ENCODE measurements at places on chromosomes 2 and 18.

- DNase-seq = no peak
Observed at GRCh38 chr2:171081649-171082111, 79.0 kb downstream of the TLK1 start.

DNA sequence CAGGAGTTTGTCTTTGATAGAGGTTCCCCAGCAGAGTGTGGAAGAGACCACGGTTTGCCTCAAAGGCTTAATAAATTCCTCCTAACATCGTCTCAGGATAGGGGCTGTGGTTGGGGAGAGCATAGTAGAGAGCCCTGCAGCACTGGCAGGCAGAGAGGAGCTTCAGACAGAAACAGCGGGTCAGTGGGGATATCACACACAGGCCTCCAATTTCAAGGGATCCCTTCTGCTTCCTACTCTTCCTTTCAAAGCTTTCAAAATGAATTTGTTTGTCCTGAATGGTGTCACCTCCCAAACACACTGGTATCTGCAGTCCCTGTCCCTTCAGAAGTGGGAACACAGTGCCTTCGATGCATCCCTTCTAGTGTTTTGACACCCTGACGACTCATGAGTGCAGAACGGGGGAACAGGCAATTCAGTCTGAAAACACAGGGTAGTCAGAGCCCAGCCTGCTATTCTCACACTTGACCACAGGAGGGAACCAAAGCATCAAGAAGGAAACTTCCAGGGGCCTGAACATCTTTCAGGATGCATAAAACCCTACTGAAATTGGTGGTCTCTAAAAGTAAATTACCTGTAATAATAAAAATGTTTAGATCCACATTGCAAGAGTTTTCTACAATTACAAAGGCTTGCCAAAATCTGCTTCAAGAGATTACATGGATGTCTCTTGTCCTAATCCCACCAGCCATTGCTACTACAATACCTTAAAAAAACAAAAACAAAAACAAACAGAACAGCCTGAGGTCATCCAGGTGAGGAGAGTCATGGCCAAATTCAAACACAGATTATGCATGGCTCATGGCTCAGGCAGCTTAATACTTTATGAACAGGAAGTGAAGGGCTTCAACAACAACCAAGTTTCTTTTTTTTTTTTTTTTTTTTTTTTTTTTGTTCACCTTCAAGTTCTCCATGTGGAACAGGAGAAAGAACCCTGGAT, 49.8 kb downstream of the SLC14A2 start:
- peak; percentile 62 for DNase-seq

DNA sequence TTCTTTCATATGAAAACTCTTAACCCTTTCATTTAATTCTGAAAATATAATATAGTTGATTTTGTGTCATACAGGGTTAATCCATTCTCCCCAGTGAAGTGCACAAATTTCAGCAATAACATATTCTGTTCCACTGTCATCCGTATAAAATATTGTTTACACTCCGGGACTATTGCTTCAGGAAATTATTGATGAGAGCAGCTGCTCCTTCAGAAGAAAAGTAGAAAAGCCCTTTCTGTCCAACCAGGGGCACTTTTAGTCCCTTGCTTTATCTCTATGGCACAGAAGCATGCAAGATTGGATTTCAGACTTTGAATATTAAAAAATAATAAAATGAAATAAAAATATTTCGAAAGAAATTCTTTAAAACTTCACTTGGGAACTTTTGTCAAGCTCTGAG, 535.7 kb upstream of the SLC39A10 start:
- DNase-seq = no peak

- no peak for DNase-seq
Observed at GRCh38 chr2:240626531-240627300, 1.4 kb downstream of the GPR35 start.

- no peak for DNase-seq
Observed at GRCh38 chr18:10559553-10560451, 34.0 kb downstream of the NAPG start.

GRCh38 chr2:129707800-129708199, 271.7 kb upstream of the RAB6C start:
- no peak for DNase-seq

GRCh38 chr2:20165677-20166509, 59.0 kb downstream of the SDC1 start:
- DNase-seq = no peak

GRCh38 chr18:8073167-8073566, 506.1 kb downstream of the PTPRM start:
- DNase-seq = no peak

DNA sequence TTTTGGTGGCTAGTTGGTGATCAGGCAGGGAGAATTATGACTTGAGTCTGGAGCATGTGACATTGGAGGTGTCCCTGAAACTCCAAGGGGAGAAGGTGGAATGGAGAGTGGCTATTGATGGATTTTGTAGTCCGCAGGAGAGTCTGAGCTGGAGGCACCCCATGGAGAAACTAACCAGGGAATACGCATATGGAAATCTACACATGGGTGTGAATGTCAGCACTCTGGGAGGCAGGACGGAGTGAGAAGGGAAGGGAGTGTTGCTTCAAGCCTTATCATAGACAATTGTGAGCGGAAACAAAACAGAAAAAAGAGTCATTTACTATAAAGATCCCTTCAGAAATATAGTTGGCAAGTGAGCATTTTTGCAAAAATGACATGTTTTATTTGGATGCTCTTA, 667 bp upstream of the SCYGR4 start:
- no peak for DNase-seq

- DNase-seq = no peak
Observed at GRCh38 chr18:25247725-25248124, 104.2 kb downstream of the ZNF521 start.

DNA sequence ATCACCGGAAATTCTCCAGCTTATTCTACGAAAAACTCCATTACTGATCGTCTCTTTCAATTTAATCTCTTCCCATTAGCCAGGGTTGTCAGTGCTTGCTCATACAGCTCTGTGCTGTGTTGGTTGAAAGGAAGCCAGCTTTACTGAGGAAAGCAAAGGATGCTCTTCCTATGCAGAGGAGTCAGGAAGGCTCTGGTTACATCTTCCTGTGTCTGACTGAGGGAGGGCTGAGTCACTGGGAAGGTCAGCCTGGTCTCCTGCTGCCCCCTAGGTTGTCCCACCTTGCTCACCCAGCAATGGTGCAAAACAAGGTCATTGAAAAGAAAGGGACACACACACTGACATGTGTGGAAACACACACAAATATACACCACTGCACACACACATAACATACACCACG, 975.6 kb downstream of the DCDC2C start:
- no peak for DNase-seq

DNA sequence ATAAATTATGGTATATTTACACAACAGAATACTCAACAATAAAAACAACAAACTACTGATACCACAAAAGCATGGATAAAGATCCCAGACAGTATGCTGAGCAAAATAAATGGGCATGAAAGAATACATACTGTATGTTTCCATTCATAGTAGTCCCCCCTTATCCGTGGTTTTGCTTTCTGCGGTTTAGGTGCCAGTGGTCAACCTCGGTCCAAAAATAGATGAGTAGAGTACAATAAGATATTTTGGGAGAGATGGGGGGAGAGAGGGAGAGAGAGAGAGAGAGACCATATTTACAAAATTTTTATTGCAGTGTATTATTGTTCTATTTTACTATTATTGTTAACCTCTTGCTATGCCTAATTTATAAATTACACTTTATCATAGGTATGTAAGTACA, 21.0 kb upstream of the TGFA start:
- DNase-seq = no peak

DNA sequence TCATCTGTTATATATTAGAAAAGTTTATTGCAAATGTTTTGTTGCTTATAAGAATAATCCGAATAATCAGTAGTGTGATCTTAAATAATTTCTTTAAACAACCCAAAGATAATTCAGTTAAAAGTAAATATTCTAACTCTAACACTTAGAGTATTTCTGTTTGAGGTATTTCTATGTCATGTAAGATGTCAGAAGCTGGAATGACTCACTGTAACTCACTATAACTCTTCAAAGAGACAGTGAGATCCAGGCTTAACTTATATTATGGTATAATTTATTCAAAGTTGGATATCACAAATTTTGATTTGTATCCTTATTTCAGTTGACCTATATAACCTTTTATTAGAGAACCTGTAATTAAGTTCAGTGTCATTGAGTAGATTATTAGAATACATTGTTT, 6.9 kb downstream of the MBD5 start:
- DNase-seq = no peak

GRCh38 chr2:62446491-62446890, 59.5 kb downstream of the TMEM17 start:
- DNase-seq = no peak

DNA sequence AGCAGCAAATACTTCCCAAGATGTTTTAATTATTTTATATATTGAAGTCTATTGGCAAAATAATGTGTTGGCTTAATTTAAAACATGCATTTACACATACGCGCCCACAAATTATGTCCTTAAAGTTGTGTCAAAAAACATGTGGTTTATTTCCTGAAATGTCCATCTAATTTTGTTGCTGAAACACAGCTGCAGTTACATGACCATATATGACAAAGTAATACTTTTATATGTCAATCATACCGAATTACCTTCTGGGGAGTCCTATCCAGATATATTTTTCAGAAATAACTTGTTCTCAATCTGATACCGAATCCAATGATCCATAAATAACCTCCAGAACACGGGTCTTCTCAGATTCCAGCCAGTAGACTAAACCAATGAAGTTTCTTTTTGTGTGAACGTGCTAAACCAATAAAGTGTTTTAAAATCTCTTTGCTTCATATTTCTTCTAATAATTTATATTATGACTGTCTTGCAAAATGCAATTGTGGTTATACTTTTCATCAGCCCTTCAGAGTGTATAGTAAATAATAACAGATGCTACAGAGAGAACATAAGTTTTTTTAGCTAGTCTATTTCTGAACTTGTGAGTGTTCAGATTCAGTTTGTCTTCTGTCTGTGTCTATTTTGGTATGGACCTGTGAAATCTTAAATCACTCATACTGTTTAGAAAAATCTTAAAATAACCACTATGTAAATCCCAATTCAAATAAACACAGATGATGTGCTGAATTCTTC, 2.4 kb downstream of the SCG2 start:
- DNase-seq = no peak

DNA sequence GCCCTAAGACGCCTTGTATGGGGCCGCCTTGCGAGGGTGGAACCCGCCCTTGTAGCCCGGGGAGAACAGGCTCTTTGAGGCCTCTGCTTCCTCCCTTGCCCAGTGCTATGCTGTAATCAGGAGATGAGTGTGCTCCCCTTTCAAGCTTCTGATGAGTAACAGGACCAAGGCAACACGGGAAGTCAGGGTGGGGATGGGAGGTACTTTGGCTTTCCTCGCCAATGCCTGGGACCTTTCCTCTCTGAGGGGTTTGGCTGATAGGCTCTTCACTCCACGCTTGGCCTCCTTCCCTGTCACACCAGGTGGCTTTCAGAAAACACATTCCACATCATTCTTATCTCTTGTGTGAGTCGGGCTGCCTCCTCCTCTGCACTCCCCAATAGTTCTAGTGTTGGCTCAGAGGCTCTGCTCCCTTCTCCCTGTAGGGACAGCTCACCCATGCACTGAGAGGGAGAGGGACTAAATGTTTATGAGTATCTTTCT, 223.7 kb upstream of the TRIB2 start:
- no peak for DNase-seq

- no peak for DNase-seq
Observed at GRCh38 chr2:112910865-112911264, at the start of gene IL37. Gene IL37 (plus strand): TSS chr2:112911165. CDS start chr2:112913013, 1,848 bp downstream.

DNA sequence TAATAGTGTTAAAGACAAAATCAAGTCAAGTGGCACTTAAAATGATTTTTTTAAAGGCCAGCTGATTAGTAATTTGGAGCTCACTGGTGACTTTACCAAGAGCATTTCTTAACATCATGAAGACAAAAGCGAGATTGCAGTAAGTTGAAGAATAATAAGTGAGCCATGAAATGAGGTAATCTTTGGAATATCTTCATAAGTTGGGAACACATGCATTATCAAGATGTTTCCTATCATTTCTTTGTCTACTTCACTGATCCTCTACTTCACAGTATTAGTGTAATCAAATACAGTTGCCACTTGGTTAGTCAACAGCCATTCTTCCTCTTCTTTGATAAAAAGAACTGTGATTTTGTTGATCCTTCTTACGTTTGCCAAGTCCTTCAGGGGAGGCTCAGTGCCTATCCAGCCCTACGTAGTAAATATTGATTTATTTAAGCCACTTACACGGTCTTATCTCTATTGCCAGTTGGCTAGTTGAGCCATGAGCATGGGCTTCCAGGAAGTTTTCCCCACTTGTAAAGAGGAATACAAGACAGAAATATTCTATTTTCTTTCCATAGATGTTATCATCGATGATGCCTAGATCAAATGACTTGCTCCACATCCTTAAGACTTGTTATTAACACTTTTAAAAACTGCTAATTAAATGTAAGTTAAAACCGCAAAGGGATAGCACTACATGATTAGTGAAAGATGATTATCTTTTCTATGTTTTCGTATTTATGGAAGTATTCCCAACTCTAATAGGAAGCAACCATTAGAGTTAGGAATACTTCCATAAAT, 46.1 kb downstream of the YES1 start:
- DNase-seq = no peak

- no peak for DNase-seq
Observed at GRCh38 chr2:120951693-120952092, 216.0 kb downstream of the GLI2 start.

DNA sequence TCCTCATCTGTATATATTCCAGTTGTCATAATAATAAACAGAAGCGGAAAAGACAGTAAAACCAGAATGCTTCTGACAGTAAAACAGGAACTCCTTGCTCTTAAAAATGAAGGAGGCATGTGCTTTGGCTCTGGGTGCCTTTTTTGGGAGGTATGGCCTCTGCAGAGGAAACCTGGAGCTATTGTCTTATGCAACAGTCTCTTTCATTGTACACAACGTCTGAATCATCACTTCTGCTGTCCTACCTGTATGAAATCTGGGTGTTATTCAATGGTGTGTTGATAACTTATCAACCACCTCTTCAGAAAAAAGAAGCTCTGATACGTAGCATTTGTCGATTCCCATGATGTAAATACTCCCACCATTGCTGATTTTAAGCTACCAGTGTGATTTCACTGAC, 64.8 kb downstream of the CDCA7 start:
- DNase-seq = no peak

DNA sequence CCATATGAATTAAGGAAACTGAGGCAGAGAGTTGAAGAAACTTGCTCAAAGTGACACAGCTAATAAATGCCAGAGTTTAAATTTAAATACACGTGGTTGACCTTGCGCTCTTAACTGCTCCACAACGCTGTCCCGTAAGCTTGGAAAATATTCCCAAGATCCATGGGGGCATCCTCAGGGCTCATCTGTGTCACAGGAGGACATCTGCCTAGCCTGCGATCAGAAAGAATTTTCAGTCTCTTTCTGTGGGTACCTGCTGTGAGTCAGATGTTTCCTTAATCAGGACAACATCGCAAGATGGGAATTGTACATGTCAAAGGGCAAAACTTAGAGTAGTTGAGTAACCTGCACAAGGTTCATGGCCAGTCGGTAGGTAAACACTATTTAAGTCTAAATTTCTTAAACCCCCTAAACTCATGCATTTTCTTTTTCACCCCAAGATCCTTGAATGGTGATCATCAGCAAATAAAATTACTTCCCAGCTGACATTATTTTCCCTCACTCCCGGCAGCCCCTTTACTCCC, 1.4 kb downstream of the CMPK2 start:
- DNase-seq = no peak
